ENCODE measurements at places on chromosomes 6 and 20.

DNA sequence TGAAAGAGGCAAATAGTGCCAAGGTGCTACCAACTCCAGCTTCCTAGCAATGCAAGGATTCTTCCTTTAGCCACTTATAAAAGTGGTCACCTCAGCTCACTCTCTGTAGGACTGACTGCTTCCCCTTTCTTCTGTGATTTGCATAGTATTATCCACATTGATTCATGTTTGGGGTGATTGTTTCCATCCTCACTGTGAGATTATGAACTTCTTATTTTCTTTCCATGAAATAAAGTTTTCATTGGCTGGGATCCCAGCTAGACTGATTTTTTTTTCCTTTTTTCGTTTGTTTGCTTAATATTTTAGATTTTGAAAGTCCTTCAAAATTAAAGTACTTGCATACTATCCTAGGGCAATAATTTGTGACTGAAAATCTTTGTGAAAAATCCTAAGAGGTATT lies 50.5 kb downstream of the EYA4 start:
- DNase-seq: no peak

GRCh38 chr20:53180928-53181362 lies 208.8 kb downstream of the TSHZ2 start:
- no peak for DNase-seq

- DNase-seq: no peak
Observed at GRCh38 chr6:90186637-90187371, 109.8 kb downstream of the BACH2 start.

DNA sequence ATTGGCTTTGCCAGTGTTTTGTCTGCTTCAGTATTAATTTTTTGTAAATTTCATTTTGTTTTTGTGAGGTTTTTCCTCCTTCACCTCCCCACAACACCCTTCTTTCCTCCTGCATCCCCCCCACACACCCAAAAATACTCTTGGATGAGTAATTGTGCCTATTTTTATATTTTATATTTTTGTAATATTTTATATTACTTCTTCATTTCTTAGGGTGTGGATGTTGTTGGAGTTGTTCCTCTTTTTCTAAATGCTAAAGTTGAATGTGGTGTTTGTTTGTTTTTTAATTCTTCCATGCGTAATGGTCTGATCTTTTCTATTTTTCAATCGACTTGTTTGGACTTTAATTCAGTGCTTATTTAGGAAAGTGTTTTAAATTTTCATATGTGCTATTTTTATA lies 420.5 kb upstream of the SOX4 start:
- no peak for DNase-seq

- DNase-seq: no peak
Observed at GRCh38 chr6:111738631-111739030, 133.0 kb upstream of the TRAF3IP2 start.

GRCh38 chr6:37269105-37269504 lies 11.2 kb upstream of the TMEM217 start:
- DNase-seq: no peak

DNA sequence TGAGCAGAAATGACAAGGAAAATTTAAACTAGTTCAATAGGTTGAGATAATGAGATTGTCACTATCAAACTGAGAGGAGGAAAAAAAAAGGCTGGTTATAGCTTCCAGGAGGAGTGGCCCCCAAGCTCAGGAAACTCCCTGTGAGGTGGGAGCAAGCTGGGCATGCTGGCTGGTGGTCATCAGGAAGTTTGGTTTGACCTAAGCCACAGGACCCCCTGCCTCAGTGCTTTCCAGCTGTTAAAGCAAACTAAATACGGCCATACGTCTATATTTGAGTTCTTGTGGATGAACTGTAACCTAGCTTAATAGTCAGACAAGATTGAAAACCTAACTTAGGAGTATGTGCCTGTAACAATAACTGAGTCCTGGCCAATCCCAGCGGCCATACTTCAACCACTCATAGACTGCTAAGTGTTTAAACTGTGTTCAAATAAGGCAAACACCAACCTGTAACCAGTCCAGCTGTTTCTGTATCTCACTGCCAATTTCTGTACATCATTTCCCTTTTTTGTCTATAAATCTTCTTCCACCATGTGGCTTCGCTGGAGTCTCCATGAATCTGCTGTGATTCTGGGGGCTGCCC lies 24.6 kb upstream of the ZBTB24 start:
- no peak for DNase-seq

GRCh38 chr6:30483677-30484279 lies 5.5 kb upstream of the HLA-E start:
- DNase-seq: no peak

- DNase-seq: no peak
Observed at GRCh38 chr20:38724626-38725147, 401 bp downstream of the SLC32A1 start.
